Stimulated activated CD4-positive, alpha-beta T cell treated with anti-CD3 and anti-CD28 coated beads, TNF-alpha, amount 100 ng/mL, for 48 hours (primary cell): ENCODE measurements at places on chromosomes 7 and 10.

DNA sequence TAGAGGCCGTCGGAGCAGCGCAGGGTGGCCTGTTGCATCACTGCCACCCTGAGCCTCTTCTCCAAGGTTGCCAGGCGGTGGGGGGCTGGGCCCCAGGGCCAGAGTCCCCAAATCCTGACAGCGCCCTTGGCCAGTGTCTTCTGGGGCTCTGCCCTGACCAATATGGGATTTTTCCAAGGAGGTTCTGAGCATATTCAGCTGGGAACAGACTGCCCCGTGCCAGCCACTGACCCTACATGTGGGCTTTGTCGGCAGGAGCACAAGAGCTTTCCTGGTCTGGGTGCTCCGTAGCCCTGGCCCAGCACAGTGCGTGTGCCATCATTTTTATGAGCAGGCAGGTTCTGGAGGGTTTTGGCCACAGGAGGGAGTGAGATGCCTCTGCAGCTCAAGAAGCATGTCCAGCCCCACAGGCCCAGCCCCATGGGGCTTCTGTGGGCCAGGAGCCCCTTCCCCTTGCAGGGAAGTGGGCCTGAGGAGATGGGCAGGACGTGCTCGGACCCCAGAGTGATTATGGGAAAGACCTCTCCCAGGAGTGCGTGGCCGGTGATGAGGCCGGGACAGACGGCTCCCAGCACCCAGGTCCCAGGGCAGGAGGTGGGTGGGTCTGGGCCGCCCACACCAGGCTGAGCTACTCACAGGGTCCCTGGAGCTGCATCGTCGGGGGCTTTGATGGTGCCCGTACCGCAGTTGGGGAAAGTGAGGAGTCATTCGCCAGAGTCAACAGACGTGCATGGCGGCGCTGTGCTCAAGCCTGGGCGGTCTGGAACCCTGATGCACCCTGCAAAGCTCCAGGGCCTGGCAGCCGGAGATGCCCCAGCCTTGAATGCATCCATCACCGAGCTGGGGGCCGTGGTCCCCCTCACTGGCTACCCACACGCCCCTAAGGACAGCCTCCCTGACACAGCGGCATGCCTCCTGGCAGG lies 66.6 kb downstream of the PWWP2B start:
- no peak for DNase-seq

- DNase-seq, result no peak
Measured at GRCh38 chr10:77448226-77448625, 189.4 kb downstream of the KCNMA1 start.

- peak; percentile 65 for DNase-seq
Measured at GRCh38 chr10:6348096-6348874, 145.6 kb downstream of the PFKFB3 start.

DNA sequence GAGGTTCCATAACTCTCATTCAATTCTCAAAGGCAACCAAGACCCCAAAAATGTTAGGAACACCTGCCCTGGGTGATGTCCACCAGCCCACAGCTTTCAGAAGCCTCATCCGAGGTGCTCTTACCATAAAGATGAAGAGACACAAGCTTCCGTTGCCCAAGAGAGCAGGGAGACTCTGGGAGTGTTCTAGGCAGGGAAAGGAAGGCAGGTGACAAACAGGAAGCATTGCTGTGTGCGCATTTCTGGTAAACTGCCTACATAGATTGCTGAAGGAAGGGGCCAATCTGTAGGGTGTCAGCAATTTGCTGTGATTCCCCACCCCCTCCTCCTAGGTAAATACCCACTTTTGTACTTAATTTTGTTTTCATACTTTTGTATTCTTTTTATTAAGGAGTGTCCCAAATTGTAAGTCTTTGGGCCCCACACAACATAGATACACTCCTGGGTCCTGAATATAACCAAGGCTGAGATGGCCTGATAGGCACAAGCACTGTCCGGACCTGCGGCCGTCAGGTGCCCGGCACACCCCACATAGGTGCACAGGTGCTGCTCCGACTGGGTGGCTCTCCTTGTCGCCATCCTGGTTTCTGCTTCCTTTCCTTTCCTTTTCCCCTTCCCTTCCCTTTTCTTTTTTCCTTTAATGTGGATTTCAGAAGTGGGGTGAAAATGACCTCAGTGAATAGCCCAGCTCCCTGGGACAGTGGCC lies 51.4 kb upstream of the SMNDC1 start:
- no peak for DNase-seq

DNA sequence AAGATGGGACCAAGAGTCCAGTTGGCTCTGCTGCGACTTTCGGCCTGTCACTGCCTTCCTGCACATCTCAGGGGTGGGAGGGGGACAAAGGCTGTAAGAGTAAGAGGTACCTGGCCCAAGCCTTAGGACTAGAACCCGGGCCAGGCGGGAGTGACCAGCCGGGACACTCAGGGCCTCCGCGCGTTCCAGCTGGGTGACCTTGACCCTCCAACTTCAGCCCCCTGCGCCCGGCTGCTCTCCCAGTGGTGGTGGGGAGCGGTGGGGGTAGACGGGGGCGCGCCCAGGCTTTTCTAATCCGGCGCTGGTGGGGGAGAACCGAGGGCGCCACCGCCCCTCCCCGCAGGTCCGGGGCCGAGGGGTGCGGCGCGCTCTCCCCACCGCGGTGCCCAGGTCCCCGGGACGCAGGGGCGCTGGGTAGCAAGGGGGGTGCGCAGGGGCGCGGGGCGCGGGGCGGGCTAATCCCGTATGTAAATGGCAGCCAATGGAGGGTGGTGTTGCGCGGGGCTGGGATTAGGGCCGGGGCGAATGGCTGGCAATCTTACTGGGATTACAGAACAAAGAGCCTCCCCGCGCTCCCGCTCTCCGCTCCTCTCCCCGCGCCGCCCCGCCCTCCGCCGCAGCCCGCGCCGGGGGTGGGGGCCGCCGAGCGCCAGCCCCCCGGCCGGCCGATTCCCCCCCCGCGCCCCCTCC lies at the start of gene GTF2IRD1:
Gene GTF2IRD1, plus strand, starts transcription at position 585 of the 690 bp plus-strand sequence. CDS start 54,175 bp downstream, outside the sequence.
- peak; percentile 26 for DNase-seq

DNA sequence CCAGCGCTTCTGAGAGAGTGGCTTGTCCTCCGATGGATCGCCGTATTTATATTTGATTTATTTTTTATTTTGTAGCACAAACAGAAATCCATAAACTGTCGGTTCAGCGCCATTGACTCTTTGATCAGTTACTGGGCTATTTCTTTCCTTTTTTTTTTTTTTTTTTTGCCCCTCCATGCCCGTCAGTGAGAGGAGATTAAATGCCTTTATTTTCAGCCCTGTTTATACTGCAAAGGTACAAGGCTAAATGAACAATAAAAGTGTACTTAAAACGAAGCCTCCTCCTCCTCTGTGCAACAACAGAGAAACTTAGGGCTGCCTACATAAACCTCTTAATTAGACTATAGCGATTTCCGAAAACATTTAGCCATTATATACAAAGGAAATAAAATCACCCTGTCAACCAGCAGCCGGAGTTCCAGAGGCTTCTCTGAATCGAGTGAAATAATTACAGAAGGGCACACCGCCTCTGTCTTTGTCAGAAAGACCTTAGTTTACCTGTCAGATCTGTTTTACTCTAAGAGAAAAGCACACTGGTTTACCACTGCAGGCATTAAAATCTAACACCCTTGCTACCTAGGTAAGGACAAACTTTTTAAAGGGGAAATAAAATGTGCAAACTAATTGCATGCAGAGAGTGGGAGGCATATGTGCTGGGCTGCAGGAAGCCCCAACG lies 3.5 kb downstream of the EBF3 start:
- no peak for DNase-seq

DNA sequence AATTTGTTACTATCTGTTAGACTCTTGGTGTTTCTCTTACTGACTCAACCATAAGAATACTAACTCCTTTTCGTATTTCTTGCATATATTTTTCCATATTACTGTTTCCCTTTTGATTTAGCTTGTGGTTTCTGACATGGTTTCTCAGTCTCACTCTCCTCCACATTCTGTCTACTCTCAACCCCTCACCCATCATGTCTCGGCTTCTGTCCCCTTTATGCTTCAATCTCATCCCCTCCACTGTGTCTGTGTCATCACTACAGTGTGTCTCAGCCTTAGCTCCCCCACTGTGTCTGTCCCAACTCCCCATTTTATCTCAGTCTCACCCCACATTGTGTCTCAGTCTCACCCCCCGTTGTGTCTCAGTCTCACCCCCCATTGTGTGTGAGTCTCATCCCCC lies 126.9 kb downstream of the VIPR2 start:
- no peak for DNase-seq

- no peak for DNase-seq
Measured at GRCh38 chr7:13933091-13933490, 56.4 kb downstream of the ETV1 start.

GRCh38 chr7:7148798-7149481 lies 33.4 kb upstream of the C1GALT1 start:
- no peak for DNase-seq

DNA sequence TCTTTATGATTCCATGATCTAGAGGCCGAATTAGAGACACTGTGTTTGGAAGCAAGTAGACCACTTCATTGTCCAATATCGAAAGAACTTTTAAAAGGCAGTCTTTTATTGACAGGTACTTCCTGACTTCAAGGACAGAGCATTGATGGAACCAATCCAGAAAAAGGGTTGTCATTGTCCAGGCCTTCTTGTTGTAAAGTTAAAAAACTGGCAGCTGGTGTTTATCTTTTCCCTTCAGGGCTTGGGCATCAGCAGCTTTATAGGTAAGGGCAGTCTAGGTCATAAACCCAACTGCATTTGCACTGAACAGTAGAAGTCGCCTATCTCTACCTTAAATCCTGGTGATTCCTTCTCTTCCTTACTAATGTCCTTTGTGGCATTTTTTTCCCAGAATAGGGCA lies 95.6 kb downstream of the ST7 start:
- no peak for DNase-seq

DNA sequence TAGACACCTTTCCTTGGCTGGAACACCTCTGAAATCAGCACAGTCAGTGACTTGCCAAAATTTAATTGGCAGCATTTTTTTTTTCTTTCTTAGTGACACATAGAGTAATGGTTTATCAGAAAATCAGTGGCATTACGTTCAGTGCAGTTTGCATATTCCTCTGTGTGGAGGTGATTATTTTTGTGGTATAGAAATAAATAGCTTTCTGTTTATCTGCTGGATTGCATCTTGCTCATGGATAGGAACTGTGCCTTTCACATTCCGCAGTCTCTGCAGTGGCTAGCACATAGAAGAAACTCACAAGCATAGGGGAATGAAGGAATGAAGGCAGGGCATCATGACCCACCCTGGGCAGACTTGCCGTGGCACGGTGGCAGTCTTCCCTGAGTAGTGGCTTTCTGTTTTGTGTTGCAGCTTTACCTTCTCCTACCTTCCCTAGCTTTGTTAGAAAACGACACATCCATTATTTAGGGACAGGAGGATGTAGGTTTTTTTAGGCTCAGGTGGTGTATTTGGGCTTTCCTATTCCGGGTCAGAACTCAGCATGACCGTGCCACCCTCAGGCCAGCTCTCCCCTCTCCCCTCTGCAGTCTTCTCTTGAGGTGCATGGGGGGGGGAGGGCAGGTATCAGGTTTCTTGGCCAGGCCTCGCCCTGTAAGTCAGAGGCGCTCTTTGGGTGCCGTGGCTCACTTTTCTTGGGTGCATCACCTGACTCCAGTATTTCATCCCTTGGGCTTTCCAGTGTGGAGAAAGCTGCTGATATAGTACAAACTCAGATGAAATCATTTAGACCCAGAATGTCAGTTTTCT lies 112.5 kb upstream of the GJD4 start:
- DNase-seq, result no peak

- DNase-seq, result no peak
Measured at GRCh38 chr7:44213206-44213876, 12.6 kb downstream of the YKT6 start.

GRCh38 chr7:43308913-43309705 lies 196.7 kb downstream of the HECW1 start:
- DNase-seq, result no peak

DNA sequence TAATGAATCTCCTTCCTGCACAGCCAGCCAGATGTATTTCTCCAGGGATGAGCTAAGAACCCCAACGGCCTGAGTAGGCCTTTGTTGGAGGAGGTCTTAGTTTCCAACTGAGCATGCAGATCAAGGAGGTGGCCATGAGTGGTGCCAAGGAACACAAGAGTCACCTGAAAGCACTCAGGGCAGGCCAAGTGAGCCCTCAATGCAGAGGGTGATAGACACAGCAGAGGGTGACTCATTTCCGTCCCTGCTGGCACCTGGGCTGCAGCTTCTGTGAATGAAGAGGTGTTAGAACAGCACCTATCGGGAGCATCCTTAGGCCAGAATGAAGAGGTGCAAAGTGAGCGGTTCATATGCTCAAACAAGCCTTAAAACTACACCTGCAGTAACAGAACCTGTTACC lies 211.8 kb downstream of the FRMD4A start:
- DNase-seq, result no peak

DNA sequence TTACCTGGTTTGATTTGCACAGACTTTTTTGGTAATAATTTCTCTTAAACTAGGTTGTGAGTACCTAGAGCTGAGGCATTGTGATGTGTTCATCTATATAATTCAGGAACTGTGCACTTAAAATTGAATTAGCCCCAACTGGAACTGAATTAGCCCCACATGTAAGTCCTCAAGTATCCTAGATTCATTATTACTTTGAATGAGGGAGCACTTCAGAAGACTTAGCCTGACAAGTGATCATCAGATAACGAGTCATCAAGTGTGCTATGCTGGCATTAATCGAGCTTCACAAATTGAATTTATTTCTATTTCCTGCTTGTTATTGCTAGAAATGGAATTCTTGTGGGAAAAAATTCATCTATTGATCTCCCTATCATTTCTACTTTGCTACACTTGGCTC lies 323.4 kb upstream of the SEMA3D start:
- no peak for DNase-seq

DNA sequence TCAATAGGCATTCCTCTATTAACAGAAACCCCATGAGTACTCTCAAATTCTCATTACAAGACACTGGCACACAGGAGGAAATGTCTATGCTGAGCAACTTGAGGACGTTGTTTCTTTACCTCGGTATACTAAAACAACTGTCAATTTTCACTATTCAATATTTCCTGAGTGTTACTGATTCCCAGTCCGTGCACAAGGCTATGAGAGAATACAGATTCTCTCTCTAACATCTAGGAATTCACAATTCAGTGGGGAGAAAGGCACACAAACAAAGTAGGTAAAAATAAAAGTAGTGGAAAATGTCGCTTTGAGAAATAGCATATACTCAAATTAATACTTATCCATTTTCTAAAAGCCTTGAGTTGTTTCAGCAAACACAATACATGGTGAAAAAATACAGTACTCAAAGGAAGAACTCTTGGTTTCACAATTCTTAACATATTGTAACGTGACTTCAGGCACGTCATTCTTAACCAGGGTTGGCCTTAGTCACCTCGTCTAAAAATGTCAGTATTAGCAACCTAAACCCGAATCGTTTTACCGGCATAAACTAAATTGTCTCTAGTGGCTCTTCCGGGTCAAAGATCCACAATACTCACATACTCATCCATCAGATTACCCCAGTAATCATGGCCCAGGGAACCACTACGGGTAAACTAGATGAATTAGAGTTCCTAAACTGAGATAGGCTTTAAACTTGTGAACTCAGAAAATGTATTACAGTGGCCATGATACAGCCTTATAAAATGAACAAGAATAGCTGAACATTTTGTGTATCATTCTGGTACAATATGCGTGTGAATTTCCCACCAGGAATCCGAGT lies 1.5 kb downstream of the IPMK start:
- DNase-seq, result no peak
